ENCODE measurements at places on chromosomes 11 and 22. TPM values are rescaled to one million over a fixed set of nuclear protein-coding genes. Genes with fewer than 3 reads are reported as not detected.
A peak's percentile ranks its signal among the peaks of the same experiment; 100 is the strongest.

- DNase-seq: no peak
- no peaks in the 10 kb centered on the region for H3K4me1 ChIP-seq
- no peak overlapping the region for H3K4me3 ChIP-seq
- H3K27me3 ChIP-seq: no peaks in the 10 kb centered on the region
Measured at GRCh38 chr11:102064316-102064715, 17.1 kb downstream of the CFAP300 start.

Gene IGSF9B
- 130 TPM for total RNA-seq

- no peaks in the 10 kb centered on the region for H3K27me3 ChIP-seq
- DNase-seq: no peak
- peaks cover 10% of the 10 kb centered on the region for H3K4me1 ChIP-seq
- no peaks in the 10 kb centered on the region for H3K36me3 ChIP-seq
- H3K27ac ChIP-seq: no peak overlapping the region
Measured at GRCh38 chr11:73393479-73394415, 17.5 kb downstream of the RELT start.

- no peaks in the 10 kb centered on the region for H3K27me3 ChIP-seq
- no peak overlapping the region for H3K27ac ChIP-seq
- DNase-seq: no peak
- no peaks in the 10 kb centered on the region for H3K4me1 ChIP-seq
- no peaks in the 10 kb centered on the region for H3K36me3 ChIP-seq
Measured at GRCh38 chr11:99160447-99160846, 139.7 kb downstream of the CNTN5 start.

DNA sequence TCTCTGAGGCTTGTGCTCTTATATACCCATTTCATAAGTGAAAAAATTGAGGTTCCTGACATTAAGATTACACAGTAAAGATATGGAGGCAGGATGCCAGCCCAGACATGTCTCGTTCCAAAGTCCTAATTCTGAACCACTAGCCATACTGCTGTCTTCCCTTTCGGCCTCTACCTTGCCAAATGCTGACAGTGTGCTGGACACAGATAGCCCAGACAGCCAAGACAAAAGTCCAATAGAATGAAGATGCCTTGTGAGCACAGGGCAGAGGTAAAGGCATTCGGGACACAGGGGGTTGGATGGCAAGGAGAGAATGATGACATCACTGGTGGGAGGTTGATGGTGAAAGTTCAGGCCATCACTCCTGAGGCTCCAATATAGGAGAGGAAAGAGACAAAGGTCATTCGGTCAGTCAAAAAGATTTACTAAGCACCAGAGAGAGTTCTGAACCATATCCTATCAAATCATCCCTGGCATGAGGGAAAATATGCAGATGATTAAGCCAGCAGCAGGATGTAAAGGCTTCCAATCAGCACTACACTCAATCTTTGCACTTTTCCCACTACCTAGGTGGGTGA lies 174.0 kb upstream of the MTMR2 start:
- H3K4me3 ChIP-seq: no peak overlapping the region
- no peaks in the 10 kb centered on the region for H3K27me3 ChIP-seq
- no peak for DNase-seq
- H3K27ac ChIP-seq: peak overlapping the region; percentile 44
- no peaks in the 10 kb centered on the region for H3K36me3 ChIP-seq
- no peaks in the 10 kb centered on the region for H3K4me1 ChIP-seq

Gene GGT1
- total RNA-seq: 2.5 TPM
